ENCODE measurements at places on chromosomes 7 and 10. TPM values are rescaled to one million over a fixed set of nuclear protein-coding genes. Genes with fewer than 3 reads are reported as not detected.

The AKR1C8 gene
- 0.21 TPM for total RNA-seq

The PTPN20 gene
- 3.1 TPM for total RNA-seq

The C10orf67 gene
- total RNA-seq, result 0.11 TPM

The HOXA9 gene
- 0.68 TPM for total RNA-seq

The HECW1 gene
- total RNA-seq, result 10.9 TPM

The INTS15 gene
- total RNA-seq, result 26.0 TPM

The SPDYE6 gene
- not detected for total RNA-seq

The CRYGN gene
- total RNA-seq, result not detected

The SAMD9 gene
- total RNA-seq, result 7.1 TPM

The CPA5 gene
- not detected for total RNA-seq

The MSMB gene
- total RNA-seq, result not detected
